ENCODE measurements at places on chromosomes 6 and 20.

DNA sequence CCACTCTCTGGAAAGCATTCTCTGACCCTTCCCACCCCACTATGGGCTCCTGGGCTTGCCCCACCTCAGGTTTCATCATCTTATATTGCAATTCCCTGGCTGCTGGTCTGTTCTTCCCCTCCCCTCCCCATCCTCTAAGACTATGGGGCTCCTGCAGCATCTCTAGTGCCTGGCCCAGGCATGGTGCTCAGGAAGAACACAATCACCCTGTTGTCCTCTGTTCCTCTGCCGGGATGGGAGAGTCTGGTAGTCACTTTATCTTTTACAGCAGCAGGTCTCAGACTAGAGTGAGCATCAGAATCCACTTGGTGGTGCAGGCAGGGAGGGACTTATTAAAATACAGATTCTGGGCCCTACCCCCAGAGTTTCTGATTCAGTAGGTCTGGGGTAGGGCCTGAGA is 5.0 kb upstream of the LPIN3 start:
- no peak for DNase-seq

- DNase-seq = no peak
Observed at GRCh38 chr20:31945785-31946184, 6.1 kb downstream of the PDRG1 start.

- DNase-seq = no peak
Observed at GRCh38 chr6:43009124-43009523, 4.6 kb downstream of the MEA1 start.

DNA sequence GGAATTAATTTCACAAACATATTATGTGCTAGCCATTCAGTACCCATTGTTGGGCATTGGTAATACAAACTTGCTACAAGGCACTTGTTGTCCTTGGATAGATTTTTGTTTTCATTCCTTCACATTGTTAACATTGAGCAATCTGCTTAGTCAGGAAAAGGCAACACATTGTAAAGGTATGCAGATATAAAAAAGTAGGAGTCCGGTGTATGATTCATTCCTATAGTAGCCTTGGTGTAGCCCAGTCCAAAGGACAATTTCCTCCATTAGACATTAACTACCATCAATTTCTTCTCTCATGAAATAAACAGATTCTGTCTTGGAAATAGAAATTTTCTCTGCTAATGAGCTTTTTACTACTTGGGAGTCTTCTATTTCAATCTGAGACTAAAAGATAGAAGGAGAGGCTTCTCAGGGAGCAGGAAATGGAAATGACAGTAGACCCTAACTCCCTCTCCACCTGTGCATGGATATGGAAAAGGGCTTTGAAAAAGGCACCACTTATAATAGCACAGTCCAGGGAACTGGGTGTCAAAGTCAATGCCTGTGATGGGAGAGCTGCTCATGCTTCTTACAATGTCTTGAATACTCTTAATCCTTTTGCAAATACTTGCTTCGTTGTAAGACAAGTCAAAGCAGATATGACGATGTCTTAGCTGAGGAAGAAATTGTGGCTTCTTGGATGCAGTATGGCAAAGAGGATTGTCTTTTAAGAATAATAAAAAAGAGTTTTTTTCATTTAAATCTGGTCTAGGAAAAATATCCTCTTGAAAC is 369.4 kb upstream of the CITED2 start:
- DNase-seq = no peak

DNA sequence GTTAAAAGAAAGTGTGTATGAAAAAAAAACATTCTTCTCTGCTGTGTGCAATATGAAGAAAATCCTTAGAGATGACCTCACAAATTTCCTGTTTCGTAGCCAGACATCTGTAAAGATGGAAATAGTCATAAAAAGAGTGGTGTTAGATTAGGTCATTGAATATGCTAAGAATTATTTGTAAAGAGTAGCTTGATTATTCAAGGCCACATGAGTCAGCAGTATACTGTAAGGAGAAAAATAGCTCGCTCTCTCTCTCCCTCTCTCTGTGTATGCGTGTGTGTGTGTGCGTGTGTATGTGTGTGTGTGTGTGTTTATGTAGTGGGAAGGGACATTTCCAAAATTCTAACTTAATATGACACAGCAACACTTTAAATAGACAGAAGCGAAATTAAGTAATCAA is 78.8 kb downstream of the PTCHD4 start:
- DNase-seq = no peak

GRCh38 chr6:71083308-71083820 is 126.5 kb upstream of the B3GAT2 start:
- DNase-seq = no peak

GRCh38 chr6:79188885-79189480 is 45.5 kb downstream of the HMGN3 start:
- DNase-seq = no peak
